A549 treated with Hydrocortisone at 1 μM for 4 hours (cell line): ENCODE measurements at places on chromosomes 13 and 19. TPM values are rescaled to one million over a fixed set of nuclear protein-coding genes. Genes with fewer than 3 reads are reported as not detected.

FAM32A gene
- total RNA-seq = 91.4 to 97.8 TPM (median 95.3 TPM) in 5 replicates

BEST2 gene
- 2.0 to 2.9 TPM (median 2.3 TPM) in 5 replicates for total RNA-seq

PABPC3 gene
- total RNA-seq = 0.12 to 0.17 TPM (median 0.15 TPM) in 5 replicates

LILRB3 gene
- total RNA-seq = 0.14 to 0.38 TPM (median 0.30 TPM) in 5 replicates

TNFSF11 gene
- not detected in 5 replicates for total RNA-seq

CABP5 gene
- not detected in 5 replicates for total RNA-seq

IGLON5 gene
- total RNA-seq = 0.03 to 0.14 TPM (median 0.06 TPM) in 3 of 5 replicates, not detected in the others

ZNF527 gene
- 2.4 to 4.4 TPM (median 3.0 TPM) in 5 replicates for total RNA-seq

LILRA1 gene
- not detected in 5 replicates for total RNA-seq
